ENCODE measurements at places on chromosomes 4 and X.

GRCh38 chrX:13903405-13903804 is 86.5 kb upstream of the GPM6B start:
- DNase-seq: no peak

DNA sequence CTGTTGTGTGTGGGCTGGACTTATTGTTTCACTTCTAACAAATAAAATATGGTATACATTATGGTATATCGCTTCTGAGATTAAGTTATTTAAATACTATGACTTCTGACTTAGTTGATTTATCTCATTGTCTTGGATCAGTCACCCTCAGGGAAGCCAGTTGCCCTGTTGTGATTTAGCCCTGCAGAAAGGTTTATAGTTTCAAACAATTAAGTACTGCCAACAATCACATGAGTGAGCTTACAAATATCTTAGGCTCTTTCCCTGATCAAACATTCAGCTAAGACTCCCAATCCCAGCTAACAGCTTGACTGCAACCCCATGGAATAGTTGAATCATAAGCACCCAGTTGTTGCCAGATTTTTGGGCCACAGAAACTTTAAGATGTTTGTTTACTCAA is 85.4 kb downstream of the MAGEC1 start:
- DNase-seq: no peak

- DNase-seq: no peak
Measured at GRCh38 chr4:112251019-112251643, 19.5 kb downstream of the AP1AR start.

DNA sequence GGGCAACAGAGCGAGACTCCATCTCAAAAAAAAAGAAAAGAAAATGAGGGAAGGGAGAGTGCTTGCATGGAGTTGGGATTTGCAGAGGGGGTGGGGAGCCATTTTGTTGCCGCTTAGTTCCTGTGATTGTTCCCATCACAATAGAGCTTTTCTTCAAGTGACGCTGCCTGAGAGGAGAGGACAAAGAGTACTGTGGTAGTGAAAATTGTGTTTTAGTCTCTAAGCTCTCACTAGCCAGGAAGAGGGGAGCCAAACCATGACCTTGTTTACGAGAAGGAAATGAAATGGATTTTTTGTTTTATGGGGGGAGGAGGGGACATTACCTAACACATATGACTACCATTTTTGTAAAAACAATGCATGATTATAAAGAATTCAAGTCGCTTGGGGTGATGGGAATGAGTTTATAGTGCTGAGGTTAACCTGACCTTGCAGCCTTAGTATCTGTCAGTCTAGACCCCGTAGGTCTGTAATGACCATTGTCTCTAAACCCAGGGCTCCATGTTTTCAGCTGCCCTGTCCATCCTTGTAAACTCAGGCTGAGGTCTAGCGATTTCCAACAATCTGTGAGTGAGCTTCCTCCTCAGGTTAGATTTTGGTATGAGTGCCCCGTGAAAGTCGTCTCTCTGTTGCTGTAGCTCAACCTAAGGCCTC is 18.8 kb downstream of the SRD5A3 start:
- DNase-seq: no peak

GRCh38 chrX:46572340-46572936 is 1.1 kb upstream of the CHST7 start:
- DNase-seq: peak; percentile 54

- DNase-seq: no peak
Measured at GRCh38 chr4:125420526-125420925, 105.8 kb downstream of the FAT4 start.
